ENCODE measurements at places on chromosomes 3 and 15.

- DNase-seq: no peak
Observed at GRCh38 chr15:65338823-65339222, 34.3 kb downstream of the RNU5B-1 start.

- DNase-seq: no peak
Observed at GRCh38 chr3:143099210-143099609, 20.4 kb upstream of the CHST2 start.

GRCh38 chr3:31980530-31981205 is 394 bp downstream of the OSBPL10 start:
- peak; percentile 80 for DNase-seq

GRCh38 chr3:142149673-142149992 is 289 bp upstream of the TFDP2 start:
- DNase-seq: no peak

GRCh38 chr3:112721231-112721630 is 80.3 kb upstream of the CCDC80 start:
- no peak for DNase-seq

GRCh38 chr3:197466586-197467399 is 89.0 kb downstream of the BDH1 start:
- no peak for DNase-seq

- DNase-seq: no peak
Observed at GRCh38 chr3:105837143-105837740, 31.6 kb downstream of the CBLB start.

GRCh38 chr3:24020036-24020691 is 75.1 kb downstream of the NR1D2 start:
- no peak for DNase-seq

- DNase-seq: peak; percentile 41
Observed at GRCh38 chr15:100713163-100713867, 110.9 kb downstream of the ASB7 start.

- no peak for DNase-seq
Observed at GRCh38 chr3:54671511-54671910, 256.3 kb downstream of the LRTM1 start.

DNA sequence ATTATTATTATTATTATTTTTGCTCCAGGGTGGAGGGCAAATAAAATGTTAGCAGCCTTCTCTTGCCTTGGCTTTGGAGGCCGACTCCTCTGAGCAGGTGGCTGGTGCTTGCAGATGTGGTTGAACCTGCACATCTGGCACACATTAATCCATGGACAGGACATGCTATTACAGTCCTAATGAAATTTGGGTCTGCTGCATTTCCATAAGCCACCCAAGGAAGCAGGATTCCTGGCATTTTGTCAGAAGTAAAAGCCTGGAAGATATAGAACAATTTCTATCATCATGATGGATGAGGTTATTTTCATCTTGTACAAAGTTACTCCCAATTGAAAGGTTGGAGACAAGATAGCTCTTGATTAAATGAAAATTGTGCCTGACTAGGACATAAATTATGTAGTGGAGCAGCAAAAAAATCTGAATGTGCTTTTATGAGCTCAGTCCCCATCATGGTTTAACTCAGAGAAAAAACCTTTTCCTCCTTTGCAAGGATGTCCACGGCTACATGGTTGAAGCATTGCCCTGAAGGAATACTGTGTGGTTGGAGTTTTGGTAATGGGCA is 130.9 kb upstream of the RGMA start:
- DNase-seq: no peak

- no peak for DNase-seq
Observed at GRCh38 chr15:72487070-72487797, 13.1 kb downstream of the ARIH1 start.

DNA sequence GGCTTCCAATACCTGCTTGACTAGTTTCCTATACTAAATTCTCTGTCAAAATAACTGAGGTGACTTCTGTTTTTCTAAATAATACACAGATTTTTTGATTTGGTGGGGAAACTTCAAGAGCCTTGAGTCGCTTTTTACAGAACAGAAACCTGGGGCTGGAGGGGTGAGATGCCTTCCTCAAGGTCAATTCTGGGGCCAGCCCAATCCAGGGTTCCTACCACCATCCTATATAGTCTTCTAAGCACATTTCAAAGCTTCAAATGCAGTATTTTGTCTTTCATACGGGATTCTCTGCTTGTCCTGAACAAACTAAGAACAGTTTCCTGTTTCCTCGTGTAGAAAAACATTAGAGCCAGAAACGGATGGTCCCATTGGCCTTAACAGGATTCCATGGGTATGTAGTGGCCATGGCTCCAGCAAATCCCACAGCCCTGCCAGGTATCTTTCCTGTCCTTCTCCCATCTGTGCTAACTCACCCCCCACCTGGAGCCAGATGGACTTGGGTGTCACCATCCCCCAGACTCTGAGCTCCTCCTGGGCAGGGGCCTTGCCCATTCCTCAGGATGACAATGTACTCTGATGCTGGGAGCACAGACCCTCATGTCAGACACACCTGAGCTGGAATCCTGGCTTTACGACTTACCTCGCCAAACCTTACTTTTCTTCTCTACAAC is 146.9 kb downstream of the KLF13 start:
- DNase-seq: no peak

- no peak for DNase-seq
Observed at GRCh38 chr3:143814443-143814889, 33.8 kb downstream of the SLC9A9 start.

GRCh38 chr3:115784739-115785536 is 161.6 kb downstream of the GAP43 start:
- DNase-seq: no peak

DNA sequence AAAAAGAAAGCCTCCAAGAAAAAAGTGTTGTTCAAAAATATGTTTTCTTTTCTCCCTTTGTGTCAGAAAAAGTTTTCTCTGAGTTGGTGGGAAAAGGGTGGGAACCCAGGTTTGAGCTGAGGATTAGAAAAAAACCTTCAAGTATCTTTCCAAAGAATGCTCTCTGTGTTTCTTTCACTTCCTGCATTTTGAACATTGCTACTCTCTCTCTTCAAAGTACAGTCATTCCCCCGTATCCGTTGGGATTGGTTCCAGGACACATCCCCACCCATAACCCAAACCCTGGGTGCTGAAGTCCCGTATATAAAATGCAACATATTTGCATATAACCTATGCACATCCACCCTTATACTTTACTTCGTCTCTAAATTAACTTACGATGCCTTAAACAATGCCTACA is 139.6 kb downstream of the TMCO5A start:
- DNase-seq: no peak

- no peak for DNase-seq
Observed at GRCh38 chr3:89303701-89304100, 196.3 kb downstream of the EPHA3 start.

- DNase-seq: no peak
Observed at GRCh38 chr3:21704796-21705195, 46.2 kb downstream of the ZNF385D start.

- no peak for DNase-seq
Observed at GRCh38 chr3:67447393-67447792, 207.0 kb downstream of the SUCLG2 start.

GRCh38 chr3:118942671-118943070 is 92.0 kb downstream of the IGSF11 start:
- no peak for DNase-seq

Measured in H9 (cell line).